Stimulated activated naive B cell treated with anti-CD40 and anti-IgM and Interleukin-4, amounts not matched to agents 10 μg/mL and 1 μg/mL and 100 μg/mL, for 72 hours (primary cell): ENCODE measurements at places on chromosomes 2 and 18.
A peak's percentile ranks its signal among the peaks of the same experiment; 100 is the strongest.

DNA sequence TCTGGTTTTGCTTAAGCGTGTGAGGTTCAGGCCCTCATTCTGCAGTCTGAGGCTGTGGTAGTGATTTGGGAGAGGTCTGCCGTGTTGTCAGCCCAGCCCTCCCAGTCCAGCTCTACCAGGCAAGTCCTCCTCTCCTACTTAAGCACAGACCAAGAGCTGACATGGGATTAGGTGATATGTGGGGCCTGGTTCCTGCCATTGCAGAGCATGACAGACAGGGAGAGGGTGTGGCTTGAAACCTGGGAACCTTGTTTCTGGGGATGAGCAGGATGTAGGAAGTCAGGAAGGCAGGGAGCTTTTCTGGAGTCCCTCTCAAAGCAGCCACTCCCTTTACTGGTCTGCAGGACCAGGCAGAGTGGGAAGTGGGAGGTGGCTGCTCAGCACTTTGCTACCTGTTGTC, 38.6 kb downstream of the PTPRM start:
- no peak for DNase-seq

DNA sequence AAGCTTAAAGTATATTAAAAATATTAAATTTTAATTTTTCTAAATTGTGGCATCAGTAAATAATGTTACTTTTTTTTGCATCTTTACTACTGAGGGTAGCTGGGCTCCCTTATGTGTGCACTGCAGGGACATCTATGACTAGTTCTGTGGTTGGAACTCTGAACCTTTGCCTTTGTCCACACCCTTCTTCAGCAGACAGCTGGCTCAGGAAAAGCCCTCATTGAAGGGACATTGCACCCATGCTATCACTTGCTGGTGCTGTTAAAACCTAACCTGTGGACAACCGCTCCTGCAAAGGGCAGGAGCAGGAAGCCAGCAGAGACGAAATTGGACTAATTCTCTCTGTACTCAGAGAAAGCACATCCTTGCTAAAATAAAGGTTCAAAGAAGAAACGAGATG, 30.1 kb downstream of the MOCOS start:
- DNase-seq = no peak

DNA sequence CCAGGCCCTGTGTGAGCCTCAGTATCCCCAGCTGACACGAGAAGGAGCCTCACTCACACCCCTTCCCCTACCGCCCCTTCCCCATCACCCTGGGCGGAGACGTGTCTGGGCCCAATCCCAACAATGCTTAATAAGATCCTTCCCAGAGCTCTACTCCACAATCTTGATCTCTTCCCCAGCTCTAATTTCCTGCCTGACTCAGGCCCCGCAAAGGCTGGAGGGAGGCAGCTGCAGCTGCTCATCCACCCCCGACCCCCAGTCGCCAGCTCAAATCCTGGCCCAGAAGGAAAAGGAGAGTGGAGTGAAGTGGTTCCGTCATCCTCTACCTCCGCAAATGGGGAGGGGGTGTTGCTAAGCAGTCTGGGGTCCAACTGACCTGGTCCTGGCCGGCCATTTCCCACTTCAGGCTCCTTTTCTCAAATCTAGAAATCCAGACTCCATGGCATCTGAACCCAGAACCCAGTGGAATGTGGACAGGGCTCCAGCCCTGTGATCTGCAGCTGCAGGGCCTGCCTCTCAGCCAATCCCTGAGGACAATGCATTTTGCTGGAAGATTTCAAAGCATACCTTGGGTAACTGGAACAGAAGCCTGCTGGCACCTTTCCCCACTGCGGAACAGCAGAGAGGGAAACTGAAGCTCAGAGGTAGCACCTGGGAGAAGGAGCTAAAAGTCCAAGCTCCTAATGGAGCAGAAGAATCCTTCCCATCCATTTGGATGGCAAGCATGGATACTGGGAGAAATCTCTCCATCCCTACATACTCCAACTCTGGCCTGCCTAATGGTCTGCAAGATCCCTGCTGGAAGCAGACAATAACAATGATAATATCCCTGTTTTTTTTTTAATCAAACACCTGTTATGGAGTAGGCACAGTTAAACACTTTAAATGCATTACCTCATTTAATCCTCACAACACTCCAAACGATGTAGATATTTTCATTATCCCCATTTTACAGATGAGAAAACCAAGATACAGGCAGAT, 5.6 kb upstream of the TNS1 start:
- no peak for DNase-seq

GRCh38 chr2:97714084-97714949, 941 bp downstream of the ZAP70 start:
- no peak for DNase-seq

- no peak for DNase-seq
These were observed 134.2 kb upstream of the HNRNPA3 start for GRCh38 chr2:177078416-177078815.

- DNase-seq = no peak
These were observed 54.5 kb upstream of the DAPL1 start for GRCh38 chr2:158740621-158741020.

DNA sequence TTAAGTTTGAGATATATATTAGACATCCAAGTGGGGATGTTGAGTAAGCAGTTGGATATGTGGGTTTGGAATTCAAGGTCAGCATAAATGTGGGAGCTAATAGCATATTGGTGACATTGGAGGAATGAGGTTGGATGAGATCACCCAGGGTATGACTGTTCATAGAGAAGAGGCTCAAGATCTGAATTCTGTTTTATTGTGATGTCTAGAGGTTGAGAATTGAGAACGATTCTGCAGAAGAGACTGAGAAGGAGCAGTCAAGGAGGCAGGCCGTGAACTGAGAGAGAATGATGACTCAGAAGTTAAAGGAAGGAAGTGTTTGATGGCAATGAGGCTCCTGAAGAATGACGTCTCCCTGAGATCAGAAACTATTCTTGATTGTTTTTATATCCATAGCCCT, 5.9 kb downstream of the SERPINB11 start:
- no peak for DNase-seq

GRCh38 chr2:1683297-1683696, 61.0 kb downstream of the PXDN start:
- DNase-seq = no peak

DNA sequence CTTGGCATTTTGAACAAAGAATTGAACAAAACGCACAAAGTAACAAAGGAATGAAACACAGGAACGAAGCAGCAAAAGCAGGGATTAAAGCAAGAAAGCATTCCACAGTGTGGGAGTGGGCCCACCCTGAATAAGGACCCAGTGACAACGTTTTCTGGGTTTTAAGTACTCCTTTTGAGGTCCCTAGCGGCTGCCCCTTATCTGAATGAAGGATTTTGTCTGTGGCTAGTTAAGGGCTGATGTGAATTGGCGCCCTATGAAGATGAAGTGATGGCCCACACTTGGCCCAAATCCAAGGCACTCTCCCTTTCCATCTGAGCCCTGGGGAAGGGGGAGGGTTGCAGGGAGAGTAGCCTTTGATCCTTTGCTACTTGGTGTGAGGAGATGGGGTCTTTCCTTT, 7.8 kb upstream of the CCDC141 start:
- no peak for DNase-seq

DNA sequence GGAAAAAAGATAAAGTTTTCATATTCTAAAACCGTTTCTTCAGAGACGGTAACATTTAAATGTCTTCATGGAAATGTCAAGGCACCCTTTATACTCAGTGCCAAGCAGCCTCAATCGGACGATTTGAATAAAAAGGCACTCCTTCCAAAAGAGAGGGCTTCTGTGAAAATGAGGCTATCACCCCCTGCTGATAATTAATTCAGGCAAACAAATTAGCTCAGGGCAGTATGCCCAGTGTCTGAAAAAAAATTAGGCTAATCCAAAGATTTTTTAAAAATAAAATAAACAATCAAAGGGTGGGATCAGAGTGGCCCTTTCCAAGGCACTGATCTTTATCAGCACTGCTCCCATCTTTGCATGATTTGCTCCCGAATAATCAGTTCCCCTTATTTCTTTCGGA, 151.0 kb upstream of the PID1 start:
- no peak for DNase-seq

- DNase-seq = no peak
These were observed 33.7 kb downstream of the SLC9A4 start for GRCh38 chr2:102506743-102507142.

DNA sequence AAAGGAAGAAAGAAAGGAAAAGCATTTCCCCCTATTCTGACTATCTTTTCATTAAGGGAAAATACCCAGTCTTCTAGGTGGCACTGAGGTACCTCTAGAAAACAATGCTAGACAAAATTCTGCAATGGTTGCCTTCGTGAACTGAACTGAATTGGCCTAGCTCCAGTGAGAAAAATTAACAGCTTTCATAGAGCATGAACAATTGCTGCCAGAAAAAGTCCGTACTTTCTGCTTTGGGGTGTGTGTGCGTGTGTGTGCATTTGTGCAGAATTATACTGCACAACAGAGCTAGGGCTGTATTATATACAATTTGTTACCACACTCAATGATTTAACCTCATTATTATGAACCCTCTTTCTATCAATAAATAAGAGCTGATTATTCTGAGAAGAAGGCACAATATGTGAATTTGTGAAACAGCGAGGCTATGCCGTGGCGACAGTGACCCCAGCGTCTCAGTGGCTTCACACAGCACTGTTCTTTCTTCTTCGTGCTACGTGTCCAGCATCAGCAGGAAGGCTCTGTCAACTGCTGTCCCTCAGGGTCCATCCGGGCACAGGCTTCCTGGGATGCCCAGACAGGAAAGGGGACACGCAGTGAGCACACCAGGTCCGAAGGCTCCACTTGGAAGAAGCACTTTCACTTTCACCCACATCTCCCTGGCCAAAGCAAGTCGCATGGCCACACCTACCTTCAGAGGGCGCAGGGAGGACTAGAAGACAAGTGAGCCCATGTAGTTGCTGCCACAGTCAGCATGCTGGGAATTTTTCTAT, 47.5 kb downstream of the PTGR3 start:
- DNase-seq = no peak

DNA sequence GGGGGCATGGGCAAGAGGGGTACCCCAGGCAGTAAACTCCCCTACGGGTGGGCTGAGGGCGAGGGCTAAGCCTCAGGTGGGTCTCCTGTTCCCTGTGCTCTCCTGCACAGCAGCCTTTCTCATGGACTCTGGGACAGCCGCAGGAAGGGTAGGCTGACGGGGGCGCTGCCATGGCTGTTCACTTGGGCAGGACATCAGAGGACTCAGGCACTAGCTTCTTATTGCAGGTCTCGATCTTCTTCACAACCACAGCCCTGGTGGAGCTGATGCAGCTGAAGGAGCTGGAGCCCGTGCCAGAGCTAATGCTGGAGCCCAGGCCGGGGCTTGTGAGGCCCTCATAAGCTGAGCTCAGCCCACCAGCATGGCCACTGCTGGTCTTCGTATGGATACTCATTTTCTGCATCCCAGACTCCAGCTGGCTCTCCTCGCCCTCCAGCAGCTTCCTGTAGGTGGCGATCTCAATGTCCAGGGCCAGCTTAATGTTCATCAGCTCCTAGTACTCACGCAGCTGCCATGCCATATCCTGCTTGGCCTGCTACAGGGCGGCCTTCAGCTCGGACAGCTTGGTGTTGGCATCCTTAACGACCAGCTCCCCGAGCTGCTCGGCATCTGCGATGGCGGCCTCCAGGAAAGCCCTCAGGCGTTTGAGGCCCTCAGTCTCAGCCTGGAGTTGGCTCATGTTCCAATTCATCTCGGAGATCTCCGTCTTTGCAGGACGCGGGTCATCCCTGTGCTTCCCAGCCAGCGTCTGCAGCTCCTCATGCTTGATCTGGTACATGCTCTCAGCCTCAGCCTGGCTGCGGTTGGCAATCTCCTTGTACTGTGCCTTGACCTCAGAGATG, 359.8 kb upstream of the SETBP1 start:
- DNase-seq = no peak

DNA sequence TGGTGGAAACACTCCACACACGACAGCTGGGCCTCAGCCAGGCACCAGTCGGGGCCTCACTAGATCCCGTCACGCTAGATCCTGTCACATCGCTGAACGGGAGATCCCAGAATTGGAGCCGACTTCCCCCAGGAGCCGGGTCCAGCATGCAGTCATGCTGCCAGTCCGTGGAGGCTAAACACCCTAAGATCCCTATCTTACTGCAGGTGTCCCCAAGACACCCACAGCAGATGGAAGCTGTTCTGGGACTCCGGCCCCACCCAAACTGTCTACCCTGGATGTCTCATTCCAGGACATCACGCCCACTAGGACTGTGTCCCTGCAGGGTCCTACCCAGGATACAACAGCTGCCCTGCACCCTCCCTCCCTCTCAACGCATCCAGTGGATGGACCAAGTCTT, 23.4 kb downstream of the ZNF516 start:
- no peak for DNase-seq

DNA sequence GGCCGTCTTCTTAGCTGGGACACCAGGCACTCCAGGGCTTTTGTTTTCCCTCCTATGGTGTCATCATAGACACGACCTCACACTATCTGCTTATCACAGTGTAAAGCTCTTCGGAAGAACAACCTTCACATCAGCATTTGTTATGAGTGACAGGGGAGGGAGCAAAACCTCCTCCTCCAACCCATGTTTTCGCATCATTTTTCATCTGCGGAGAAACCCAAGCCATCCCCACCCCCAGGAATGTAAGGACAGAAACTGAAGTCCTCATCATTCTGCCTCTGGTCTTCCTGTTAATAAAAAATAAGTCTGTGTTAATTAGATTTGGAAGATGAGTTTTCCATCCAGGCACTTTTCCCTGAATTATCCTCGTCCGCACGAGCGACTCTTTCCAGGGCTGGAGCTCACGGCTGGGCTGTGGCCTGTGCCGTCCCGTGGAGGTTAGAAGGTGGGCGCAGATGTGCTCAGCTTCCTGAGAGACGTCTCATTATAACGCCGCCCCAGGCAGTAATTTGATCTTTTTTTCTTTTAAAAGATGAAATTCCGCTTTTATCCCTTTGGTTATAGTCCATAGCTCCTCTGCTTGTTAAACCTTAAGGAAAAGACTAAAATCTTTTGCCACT, 101.6 kb upstream of the TMEM18 start:
- no peak for DNase-seq

- no peak for DNase-seq
These were observed 820.5 kb upstream of the POU3F3 start for GRCh38 chr2:104033399-104033798.

- peak; percentile 67 for DNase-seq
These were observed 128.7 kb downstream of the NFATC1 start for GRCh38 chr18:79524181-79525078.

DNA sequence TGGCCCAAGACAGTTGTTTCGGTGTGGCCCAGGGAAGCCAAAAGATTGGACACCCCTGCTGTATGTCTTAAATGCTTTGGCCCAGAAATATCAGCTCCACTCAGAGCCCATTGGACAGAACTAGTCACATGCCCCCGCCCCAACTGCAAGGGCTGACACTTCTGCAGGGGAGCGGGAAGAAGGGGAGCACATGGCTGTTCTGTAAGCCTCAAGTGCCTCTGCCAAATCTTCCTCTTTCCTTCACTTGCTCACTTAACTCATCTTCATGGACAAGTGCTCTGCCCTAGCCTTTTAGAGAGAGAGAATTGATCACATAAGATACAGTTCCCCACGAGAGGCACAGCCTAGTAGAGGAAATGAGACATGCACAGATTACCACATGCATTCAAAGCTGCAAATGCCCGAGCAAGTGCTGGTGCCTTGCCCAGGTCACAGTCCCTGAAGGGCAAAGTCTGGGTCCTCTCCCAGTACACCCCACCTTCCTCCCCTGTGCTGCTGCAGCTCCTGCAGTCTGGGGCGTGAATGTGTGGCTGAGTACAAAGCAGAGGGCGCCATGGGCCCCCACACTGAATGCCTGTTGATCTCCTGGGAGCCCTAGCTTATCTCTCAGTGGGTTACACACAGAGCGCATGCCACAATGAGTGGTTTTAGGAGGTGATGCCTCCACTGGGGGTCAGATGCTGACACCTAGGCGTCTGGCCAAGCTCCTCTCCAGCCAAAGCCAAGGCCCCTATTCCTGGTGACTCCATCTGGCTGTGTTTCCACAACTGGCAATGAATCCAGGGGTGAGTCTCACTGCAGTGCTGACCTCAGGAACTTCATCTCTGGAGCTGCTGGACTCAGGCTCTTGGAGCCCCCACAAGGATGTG, 135.3 kb downstream of the CTIF start:
- DNase-seq = no peak
